Effector memory CD4-positive, alpha-beta T cell (primary cell): ENCODE measurements at places on chromosomes 1 and 21.

DNA sequence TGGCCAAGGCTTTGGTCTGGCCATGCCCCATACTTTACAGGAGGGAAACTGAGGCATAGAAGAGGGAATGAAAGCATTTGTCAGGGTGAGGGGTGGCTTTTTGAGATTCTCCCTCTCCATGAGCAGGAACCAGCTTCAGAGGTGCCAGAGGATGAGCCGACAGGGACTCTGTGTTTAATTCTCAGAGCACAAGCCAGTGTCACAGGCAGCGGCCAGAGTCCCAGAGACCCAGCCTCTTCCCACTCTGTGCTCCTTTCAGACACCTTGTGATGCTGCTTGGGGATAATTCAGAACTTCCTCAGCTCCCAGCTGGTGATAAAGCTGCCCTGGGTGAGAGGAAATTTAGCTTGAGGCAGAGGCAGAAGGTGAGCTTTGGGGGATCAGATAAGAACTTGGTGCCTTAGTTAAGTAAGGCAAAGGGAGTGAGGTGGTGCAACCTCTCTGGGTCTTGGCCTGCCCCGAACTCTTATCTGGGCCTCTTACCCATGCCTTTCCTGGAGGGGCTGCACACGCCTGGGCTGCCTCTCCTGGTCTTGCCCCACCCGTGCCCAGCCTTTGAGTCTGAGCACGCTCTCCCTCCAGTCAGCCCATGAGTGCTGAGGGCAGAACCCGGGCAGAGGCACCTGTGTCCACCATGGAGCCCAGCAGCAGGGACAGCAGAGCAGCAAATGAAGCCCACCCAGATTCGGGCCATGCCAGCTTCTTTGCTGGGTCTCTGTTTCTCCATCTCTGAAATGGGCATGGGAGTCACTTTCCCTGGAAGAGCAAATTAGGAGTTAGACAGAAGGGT lies 175.6 kb upstream of the C1orf174 start:
- DNase-seq: no peak

GRCh38 chr1:32899586-32900296 lies 1.4 kb downstream of the TMEM54 start:
- no peak for DNase-seq

- no peak for DNase-seq
Measured at GRCh38 chr1:35561297-35561971, 3.8 kb downstream of the NCDN start.

DNA sequence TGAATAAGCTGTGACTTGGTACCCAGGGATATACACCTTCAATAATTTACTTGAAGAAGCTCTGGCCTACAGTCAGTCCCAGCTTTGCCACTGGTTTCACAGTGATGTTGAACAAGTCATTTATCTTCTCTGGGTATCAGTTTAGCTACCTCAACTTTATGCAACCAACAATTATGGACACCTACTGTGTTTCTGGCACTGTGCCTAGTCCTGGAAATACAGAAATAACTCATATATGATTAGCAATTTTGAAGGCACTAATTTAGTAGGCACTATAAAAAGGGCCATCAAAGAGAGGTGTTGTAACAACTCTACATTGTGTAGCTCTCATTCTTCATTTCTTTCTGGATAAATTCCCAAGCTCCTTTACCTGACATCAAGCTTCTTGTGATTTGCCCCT lies 88.6 kb upstream of the SPATA6 start:
- no peak for DNase-seq

- no peak for DNase-seq
Measured at GRCh38 chr1:101816262-101816661, 180.5 kb downstream of the OLFM3 start.

DNA sequence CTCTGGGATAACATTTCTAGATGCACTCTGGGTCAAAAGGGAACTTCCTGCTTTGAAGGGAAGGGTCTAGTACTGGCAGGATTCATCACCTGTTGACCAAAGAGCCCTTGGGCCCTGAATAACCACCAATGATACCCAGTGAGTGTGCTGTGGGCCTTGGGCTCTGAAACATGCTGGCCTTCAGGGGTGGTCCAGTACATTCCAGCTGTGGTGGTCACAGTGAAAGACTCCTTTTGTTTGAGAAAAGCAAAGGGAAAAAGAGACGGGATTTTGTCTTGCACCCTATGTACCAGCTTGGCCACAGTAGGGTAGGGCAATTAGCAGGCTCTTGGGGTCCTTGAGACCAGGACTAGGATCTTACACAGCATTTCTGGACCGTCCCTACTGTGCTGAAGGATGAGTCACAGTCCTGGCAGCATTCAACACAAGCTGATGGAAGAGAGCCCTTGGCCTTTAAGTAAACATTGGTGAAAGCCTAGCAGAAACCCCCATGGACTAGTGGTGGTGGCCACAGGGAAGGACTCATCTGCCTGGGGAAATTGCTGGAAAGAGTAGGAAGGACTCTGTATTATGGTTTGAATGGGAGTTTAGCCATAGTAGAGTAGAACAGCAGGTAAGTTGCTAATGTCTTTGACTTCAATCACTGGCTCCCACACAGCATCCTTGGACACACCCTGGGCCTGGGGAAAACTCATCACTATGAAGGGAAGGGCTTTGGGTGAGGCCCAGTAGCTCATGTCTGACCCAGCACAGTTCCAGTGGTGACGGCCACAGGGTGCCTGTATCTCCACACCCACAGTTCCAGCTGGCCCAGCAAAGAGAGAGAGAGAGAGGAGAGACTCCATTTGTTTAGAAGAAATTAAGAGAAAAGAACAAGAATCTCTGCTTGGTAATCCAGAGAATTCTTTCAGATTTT lies 87.5 kb downstream of the COL24A1 start:
- DNase-seq: no peak

DNA sequence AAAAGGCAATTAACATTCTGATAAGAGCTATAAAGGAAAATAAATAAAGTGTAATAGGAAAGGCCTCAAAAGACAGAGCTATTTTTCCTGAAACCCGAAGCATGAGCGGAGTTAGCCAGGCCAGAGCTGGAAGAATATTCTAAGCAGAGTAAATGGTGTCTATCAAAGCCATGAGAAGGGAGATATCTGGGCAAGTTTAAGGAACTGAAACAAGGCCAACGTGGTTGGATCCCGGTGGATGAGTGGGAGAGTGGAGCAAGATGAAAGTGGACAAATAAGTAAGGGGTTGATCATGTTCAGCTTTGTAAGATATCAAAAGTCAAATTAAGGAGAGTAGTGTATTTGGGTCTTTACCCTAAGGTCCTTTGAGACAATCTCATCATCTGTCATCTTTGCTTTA lies 234.0 kb downstream of the TM2D1 start:
- DNase-seq: no peak

- DNase-seq: no peak
Measured at GRCh38 chr1:76083189-76083588, 8.6 kb downstream of the ST6GALNAC3 start.

DNA sequence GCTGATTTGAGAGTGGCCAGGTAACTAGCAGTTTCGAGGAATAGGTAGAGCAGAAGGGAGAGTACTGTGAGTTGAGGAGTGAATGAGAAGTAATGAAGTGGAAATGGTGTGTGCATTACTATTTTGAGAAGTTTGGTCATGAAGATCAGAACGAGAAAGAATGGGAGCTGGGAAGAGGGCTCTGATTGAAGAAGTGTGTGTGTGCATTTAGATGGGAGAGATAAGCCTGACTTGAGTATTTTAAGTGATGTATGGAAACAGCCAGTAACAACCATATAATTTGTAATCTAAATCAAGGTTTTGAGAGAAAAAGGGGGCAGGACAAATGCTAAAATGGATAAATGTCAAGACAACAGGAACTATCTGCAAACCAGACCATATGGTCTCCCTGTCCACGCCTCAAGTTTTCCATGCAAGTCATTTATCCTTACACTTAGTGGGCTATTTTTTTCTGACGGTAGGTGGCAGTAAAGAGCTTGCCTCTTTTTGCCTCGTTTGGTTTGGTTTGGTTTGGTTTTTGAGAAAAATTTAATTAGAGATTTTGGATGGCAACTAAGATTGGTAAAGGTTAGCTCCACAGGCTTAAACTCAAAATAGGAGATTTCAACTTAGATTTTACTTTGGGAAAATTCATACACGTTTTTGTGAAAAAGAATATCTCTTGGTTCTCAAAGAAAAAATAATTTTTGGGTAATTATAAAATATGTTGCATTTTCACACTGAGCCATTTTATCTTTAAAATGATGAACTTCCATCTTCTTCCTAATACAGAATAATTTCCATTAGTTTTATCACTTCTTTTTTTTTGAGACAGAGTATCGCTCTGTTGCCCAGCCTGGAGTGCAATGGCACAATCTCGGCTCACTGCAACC lies 9.5 kb upstream of the B3GALNT2 start:
- DNase-seq: no peak

GRCh38 chr1:166947398-166948043 lies 27.8 kb downstream of the ILDR2 start:
- DNase-seq: no peak

DNA sequence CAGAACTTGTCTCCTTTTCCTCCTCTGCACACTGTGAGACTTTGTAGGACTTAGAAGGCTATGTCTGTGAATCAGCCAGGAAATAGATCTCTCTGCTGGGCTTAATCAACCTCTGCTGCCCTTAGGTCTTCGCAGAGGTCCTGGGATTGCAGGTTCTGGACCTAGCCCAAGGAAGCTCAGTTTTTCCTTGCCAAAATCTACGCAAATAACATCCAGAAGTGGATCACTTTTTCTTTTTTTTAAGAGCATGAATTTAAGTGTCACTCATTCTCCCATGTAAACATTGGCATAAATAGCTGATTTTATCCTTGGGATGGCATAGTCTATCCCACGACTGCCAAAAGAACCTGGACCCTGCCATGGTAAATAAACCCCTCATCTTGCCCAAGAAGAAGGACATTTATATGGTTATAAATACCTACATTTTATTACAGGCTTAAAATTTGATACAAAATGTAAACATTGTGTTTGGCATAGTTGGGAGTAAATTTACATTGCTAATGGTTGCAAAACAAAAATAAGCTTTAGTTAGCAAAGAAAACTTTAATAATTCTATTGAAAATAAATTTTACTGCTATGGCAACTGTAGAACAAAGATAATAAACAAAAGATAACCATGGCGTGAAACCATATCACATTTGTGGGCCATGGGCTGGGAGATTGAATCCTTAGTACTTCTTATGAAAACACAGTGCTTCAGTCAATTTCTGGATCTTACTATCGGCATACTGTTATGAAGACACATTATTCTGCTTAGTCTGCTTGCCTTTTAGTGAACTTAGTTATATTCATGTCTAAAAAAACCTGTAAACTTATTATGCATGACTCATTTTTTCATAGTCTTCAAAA lies 24.5 kb upstream of the DISC1 start:
- no peak for DNase-seq

DNA sequence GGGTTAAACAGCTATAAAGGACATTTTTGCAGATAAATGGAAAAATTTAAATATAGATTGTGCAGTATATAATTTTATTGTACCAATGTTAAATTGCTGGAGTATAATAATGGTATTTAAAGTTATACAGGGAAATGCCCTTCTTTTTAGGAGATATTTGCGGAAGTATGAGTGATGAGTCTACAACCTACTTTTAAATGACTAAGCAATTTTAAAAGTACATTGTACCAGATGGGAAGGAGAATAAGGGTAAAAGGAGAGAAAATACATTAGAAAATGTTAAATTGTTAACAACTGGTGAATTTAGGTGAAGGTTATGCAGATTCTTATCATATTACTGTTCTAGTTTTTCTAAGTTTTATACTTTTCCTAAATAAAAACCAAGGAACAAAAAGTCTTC lies 91.8 kb downstream of the ZZZ3 start:
- no peak for DNase-seq

- no peak for DNase-seq
Measured at GRCh38 chr1:230749150-230749549, 2.0 kb downstream of the CAPN9 start.

DNA sequence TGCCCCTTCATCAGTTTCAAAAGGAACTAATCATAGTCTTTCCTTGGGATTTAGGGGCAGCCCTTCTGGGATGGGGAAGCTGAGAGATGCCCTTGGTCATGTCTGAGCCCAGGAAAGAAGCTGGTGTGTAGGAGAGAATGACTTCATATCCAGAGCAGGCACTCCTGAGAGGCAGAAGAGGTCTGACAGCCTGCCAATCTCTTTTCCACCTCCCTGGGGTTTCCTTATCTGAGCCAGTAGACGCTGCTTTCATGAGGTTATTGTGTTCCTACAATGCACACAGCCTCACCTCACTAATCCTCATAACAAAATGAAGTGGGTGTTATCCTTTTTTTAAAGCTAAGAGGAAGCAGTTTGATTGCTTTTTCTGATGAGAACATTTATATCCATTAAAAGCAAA lies 14.1 kb downstream of the ROR1 start:
- DNase-seq: no peak

DNA sequence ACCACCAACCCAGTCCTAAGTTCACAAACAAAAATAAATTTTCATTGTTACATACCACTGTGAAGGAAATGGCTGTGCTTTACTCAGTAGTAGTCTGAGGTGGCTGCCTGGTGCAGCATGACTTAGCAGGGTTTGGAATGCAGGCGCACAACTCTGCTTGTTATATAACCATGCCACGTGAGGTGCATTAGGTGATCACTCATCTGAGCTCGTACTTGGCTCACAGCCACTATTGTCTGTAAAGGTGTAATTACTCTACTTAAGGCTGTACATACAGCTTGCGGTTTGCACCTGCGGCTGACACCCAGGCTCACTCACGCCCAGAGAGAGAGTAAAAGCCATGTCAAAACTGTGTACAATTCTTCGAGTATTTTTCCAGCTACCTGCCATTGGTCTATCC lies 599.4 kb downstream of the LTN1 start:
- DNase-seq: no peak

DNA sequence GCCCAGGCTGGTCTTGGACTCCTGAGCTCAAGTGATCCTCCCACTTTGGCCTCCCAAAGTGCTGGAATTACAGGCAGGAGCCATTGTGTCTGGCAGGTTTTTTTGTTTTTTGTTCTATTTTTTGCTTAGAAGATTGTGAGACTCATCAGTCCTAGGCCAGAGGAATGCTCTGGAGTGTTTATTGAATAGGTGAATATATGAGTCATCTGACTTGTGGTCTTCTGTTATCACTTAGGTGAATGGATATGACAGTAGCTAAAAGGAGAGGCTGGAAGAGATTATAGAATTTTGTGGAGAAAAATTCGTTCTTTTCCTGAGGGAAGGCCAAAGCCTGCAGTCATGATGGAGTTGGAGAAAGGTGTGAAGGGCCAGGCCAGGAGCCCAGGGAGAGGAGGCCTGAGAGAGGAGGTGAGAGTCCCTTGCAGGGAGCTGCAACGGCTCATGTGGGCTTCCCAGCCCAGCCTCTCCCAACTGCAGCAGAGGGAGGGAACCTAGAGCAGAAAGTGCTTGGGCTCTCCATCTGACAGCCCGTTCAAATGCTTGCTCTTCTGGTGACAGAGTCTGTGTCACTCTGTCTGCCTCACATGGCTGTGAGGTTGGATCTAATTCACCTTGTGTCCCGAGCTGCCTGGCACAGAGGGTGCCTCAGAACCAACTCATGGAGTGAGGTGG lies 31.6 kb upstream of the ACOT11 start:
- DNase-seq: no peak

- DNase-seq: no peak
Measured at GRCh38 chr1:48917901-48918603, 141.4 kb upstream of the BEND5 start.

- no peak for DNase-seq
Measured at GRCh38 chr1:24048205-24048869, 63.6 kb downstream of the MYOM3 start.
